Suppressor macrophage treated with lipopolysaccharide for 4 hours (primary cell): ENCODE measurements at places on chromosomes 7 and 10.

GRCh38 chr10:109587366-109587765 lies 335.9 kb downstream of the XPNPEP1 start:
- DNase-seq: no peak

DNA sequence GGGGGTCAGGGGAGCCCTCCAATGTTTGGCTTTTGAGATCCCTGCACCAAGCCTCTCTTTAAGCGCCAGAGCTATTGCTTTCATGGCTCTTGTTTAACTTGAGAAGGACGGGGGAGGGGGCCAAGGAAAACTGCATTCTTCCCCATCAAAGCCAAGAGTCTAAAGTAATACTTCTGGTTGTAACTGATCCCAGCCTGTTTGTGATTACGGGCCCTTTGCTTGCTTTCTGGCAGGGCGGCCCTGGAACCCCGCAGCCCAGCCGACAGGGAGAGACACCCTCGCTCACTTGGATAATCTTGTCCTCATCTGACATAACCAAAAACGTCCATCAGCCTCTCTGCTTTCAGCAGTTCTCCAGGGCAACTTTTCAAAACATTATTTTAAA lies 154.7 kb downstream of the NEURL1 start:
- no peak for DNase-seq

DNA sequence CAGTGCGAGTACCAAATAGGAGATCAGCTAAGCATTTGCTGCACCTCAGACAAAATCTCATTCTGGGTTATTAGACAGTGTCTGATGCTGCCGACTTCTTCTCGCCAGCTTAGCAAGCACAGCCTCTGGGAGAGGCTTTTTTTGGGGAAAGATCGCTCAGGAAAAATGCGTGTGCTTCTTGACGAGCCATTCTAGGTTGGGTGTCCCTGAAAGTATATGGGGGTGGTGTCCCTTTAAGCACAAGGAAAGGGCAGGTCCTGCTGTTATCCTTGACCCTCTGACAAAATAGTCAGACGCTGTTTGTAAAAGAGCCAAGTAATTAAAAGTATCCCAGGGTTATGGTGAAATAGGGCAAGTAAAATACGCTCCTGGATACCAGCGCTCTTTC lies 540.1 kb upstream of the FZD8 start:
- no peak for DNase-seq

- peak; percentile 95 for DNase-seq
Measured at GRCh38 chr10:4514445-4515108, 311.4 kb upstream of the AKR1E2 start.

GRCh38 chr7:5382281-5382892 lies 41.2 kb downstream of the TNRC18 start:
- no peak for DNase-seq

GRCh38 chr7:24717694-24718320 lies 39.5 kb downstream of the GSDME start:
- no peak for DNase-seq

GRCh38 chr7:6614953-6615722 lies at the start of gene ZNF853:
Gene ZNF853 (plus strand): TSS chr7:6615610. CDS start chr7:6616175, 565 bp downstream.
- no peak for DNase-seq

- DNase-seq: peak; percentile 87
Measured at GRCh38 chr10:125057158-125058001, 103.0 kb downstream of the CTBP2 start.

DNA sequence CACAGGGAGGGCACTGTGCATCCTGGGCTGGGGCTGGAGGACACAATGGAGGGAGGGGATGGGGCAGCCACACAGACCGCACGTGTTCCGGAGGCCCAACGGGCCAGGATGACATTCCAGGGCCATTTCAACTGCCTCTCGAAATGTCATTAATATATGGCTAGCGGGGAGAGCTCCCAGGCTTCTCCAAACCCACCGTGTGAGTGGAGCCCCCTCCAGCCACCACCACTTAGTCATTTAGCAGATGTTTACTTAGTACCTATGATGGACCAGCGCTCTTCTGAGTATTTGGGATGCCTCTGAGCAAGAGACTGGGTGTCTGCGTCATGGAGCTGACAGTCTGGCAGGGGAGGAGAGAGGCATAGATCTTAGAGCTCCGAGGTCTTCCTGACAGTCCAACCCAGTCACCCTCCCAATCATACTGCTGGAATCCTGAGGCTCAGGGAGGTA lies 107.3 kb downstream of the ZMIZ1 start:
- no peak for DNase-seq

GRCh38 chr10:10528563-10528910 lies 489.1 kb upstream of the CELF2 start:
- peak; percentile 11 for DNase-seq

DNA sequence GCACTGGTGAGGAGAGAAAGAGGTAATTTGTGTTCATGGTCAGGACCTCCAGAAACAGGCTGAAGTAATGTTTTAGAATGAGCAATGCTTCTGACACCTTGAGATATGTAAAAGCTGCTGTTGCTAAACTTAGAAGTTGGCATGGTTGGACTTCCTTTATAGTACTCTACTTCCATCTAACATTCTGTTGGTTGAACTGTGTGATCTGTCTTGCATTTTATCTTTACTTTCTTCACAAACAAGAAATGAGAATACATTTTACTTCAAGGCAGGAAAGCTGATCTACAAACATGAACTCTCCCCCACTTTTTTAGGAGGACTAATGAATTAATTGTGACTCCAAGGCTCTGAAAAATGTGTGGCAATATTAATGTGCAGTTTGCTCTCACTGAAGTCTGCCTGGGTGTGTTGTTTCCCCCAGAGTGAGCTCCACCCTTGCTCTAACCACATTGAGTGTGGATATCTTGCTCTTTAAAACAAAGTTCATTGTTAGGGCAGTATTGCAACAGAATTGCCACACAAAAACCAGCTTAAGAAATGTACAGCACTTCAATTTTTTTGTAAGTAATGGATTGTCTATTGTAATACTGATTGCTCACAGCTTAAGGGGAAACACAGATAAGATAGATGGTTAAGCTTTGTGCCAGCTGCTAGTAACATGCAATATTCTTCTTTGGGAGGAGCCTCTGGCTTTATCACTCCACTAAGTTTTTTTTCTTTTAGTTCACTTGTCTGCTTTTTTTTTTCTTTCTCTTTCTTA lies 69.0 kb downstream of the ADD3 start:
- DNase-seq: peak; percentile 93

DNA sequence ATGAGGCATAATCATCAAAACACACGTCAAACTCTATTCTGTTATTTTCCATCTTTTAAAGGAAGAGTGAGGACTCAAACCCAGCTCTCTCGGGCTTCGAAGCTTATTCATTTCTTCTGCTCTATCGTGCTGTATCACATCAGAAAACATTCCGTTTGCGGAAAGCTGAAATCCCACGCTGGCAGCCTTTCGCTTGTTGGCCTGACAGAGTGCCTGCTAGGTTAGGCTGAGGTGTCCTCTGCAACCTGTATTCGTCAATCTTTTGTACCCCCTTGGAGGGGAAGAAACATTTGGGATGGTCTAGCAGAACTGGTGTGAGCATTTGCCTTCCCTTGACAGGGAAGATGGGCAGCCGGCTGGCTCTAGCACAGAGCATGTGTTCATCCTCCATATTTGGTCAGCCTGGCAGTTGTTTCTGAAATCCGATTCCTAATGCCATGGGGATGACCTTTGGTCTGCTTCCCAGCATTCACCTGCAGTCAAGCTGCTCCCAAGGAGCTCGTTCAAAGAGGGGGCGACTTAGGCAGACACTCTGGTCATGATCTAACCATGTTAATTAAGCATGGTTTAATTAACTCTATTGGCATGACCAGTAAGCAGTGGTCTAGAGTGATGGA lies 55.2 kb downstream of the TACC2 start:
- DNase-seq: no peak

DNA sequence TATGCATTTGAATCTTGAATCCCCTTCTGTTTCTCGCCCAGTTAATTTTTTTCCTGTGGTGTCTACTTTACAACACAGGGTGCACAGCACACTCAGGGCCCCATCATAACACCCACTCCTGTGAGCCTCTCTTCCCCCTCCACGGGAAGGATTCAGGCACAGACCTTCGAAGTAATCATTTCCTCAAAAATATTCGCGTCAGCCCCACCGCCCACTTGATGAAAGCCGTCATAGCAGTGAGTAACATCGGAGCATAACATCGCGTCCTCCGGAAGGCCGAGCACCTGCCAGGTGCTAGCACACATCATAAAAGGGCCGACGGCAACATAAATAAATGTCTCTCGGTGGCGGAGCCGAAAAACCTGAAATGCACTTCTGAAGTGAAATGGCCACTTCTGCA lies 201.7 kb upstream of the ADARB2 start:
- DNase-seq: peak; percentile 45

GRCh38 chr10:122544493-122544892 lies 16.1 kb upstream of the DMBT1 start:
- DNase-seq: peak; percentile 33

- DNase-seq: no peak
Measured at GRCh38 chr10:128808921-128809440, 658.1 kb upstream of the MGMT start.

DNA sequence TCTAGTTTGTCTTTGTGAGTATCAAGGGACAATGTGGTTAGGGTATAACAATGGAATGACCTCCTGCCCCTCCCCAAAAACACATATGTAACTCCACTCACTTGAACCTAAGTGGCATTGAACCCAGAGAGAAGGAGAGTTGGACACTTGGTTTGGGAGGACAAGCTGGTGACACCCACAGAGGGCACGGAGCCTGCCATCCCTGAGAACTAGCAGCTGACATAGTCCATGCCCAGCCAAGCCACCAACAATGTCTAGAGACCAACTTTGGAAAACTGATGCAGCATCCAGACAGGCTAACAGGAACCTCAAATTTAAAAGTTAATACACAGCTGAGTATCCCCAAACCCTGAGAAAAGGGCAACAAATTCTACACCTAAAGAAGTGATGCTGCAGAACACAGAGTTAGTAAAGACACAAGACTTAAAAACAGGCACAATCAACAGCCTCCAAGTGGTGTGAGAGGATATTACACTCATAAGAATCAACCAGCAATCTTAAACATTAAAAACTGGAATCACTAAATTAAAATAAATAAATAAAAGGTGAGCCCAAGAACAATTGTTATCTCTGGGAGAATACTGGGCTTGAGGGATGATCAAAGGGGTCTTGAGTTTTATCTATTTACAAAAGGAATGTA lies 27.2 kb downstream of the NUDCD3 start:
- DNase-seq: no peak

DNA sequence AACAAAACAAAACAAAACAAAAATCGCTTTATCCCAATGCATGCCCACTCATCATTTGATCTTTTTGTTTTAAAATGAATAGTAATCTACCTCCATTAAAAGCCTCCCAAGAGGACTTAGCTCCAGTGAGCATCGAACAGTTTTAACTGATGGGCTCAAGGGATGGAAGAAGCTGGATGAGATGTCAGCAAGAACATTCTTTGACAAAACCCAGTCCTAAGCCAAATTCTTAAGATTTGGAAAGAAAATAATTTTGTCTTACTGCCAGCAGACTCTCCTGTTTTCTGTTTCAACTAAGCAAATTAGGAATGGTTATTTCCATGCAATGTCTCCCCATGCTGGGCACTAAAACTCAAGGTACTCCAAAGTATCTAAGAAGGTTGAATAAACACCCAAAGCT lies 127.3 kb downstream of the RNLS start:
- DNase-seq: no peak

- DNase-seq: no peak
Measured at GRCh38 chr10:99854860-99855259, 72.4 kb downstream of the ABCC2 start.

DNA sequence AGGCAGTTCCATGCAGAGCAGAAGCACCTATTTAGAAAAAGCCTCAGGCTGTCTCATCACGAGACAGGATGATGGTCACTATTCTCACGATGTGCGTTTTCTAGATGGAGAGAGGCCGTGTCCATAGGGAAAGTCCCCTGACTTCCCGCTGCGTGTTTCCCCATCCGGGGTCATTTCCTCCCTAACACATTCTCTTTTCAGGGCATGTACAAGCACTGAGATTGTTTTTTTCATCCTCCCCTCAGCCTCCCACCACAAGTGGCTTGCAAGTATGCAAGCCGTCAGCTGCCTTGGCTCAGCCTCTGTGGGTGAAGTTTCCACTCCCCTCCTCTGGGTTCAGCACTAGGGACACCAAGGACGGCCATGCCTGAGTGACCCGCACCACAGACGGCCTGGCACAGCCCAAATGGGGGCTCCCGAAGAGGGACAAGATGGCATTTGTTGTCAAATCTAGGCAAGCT lies 2.7 kb upstream of the CALML5 start:
- DNase-seq: peak; percentile 5

- no peak for DNase-seq
Measured at GRCh38 chr10:90193240-90193985, 492.0 kb downstream of the KIF20B start.

GRCh38 chr7:120996333-120996987 lies 7.9 kb downstream of the CPED1 start:
- DNase-seq: peak; percentile 93

- no peak for DNase-seq
Measured at GRCh38 chr10:3464760-3465405, 292.3 kb upstream of the PITRM1 start.

DNA sequence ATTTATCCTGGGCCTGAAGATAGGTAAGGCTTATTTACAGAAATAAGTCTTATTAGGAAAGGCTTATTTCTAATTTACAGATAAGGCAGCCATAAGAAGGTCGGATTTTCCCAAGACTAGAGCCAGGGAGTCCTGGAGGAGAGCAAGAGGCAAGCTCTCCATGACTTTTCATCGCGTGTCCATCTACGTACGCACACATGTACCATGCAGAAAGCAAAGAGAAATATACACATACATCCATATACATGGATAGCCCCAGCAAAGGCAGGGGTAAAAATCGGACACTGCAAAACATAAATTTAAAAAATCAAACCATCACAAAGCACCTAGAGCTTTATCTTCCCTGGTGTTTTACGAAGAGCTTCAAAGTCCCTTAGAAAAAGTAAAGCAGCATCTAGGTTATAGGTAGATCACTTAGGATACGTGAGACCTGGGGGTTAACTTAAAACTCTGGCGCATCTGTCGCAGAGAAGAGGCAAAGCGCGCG lies 25.8 kb upstream of the ZRANB1 start:
- DNase-seq: no peak

- DNase-seq: no peak
Measured at GRCh38 chr10:44301781-44302355, 83.0 kb downstream of the CXCL12 start.

GRCh38 chr7:100975371-100975821 lies 6.0 kb downstream of the MUC12 start:
- no peak for DNase-seq
